HEK293T (cell line): ENCODE measurements at places on chromosomes 7 and 10.

- DNase-seq: no peak
Observed at GRCh38 chr10:110546077-110546476, 21.4 kb upstream of the SMC3 start.

DNA sequence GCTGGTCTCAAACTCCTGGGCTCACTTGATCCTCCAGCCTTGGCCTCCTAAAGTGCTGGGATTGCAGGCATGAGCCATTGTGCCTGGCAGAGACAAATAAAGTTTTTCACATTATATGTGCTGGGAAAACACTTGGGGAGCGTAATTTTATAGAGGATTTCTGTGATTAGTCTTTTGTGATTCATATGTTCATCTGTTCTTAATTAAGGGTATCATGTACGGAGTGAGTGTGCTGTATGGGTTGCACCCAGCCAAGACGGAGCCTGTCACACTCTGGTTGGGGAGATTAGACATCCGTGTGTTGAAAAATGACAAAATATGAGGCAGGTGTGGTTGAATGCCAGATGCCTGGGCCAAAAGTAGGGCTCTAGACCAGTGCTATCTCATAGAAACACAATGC is 10.3 kb downstream of the ADRB1 start:
- DNase-seq: no peak

DNA sequence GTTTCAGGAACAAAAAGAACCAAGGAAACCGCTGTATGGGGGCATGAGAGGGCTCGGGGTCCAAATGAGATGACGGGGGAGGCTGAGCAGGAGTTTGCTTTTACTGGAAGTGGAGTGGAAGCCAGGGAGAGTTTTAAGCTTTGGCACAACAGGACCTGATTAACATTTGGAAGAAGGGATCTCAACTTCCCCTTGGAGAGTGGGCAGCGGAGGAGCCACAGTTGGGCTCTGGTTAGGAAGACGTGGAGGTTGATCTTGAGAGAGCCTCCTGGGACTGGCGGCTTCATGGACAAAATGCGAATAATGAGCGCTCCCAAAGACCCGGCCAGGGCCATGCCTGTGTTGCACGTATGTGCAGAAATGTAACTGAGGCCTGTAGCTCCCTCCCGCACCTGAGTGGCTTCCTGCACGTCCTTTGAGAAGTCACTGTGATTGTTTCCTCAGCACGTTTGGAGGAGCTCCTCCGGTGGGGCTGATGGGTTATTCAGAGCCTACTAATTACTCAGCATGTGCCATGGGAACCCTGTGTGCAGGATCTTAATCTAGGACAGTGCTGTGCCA is 595.3 kb upstream of the MGMT start:
- no peak for DNase-seq

DNA sequence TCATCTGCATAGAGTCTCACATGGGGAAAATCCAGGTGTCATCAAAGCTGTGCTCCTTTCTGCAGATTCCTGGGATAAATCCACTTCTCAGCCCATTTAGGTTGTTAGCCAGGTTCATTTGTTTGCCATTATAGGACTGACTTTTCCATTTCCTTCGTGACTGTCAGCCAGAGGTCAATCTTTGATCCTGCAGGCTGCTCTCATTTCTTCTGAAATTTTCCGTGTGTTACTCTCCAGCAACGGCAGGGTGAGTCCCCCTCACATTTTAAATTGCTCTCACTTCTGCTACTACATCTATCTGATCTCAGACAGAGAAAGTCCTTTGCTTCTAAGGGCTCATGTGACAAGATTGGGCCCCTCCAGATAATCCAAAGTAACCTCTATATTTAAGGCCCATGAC is 150.7 kb upstream of the BET1 start:
- DNase-seq: no peak

GRCh38 chr7:15016766-15017165 is 114.2 kb upstream of the DGKB start:
- no peak for DNase-seq

DNA sequence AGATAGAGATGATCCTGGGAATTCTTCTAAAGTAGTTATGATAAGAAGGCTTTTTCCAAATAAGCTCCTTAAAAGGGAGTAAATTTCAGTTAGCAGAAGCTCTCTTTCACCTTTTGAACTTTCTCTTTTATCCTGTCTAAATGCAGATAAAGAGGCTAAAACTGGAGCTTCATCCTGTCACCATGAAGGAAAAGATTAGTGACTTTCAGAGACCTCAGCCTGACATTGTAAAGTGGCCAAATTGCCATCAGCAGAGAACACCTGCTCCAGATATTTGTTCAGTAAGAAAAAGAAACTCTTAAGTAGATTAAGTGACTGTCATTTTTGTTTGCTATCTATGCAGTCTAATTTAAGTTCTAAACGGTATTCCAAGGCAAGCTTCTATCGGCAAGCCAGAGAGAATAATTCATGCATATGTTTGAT is 18.3 kb downstream of the VWDE start:
- DNase-seq: no peak

- DNase-seq: no peak
Observed at GRCh38 chr10:110865809-110866482, 5.8 kb upstream of the PDCD4 start.

- no peak for DNase-seq
Observed at GRCh38 chr10:119337796-119338432, 130.5 kb downstream of the GRK5 start.

GRCh38 chr7:134959810-134960209 is 26.5 kb upstream of the AGBL3 start:
- no peak for DNase-seq

DNA sequence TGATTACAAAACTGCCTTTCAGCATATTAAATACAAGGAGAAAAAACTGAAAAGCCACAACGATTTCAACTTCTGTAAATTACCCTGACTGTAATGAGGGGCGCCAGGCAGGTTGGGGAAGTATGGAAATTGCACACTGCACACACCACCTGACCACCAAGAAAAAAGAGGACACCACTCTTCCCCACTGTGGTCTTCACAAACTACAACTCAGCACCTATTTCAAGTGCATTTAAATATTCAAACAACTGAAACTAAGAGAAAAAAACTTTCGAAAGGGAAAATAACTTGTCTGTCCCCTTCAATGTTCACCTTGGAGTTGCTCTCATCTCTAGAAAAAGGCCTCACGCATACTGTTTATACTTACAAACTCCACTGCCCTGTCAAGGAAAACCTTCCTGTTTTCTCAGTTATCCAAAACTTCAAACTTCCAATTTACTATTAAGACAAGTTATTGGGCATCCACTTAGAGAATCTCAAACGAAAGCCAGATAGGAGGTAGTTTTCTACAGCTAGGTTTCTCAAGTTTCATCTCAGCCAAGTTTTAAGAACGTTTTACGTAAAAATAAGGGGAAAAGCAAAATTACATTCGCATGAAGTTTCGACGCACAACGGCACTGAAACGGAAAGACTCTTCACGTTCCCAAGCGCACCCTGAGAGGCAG is 1.4 kb downstream of the LARP4B start:
- no peak for DNase-seq

DNA sequence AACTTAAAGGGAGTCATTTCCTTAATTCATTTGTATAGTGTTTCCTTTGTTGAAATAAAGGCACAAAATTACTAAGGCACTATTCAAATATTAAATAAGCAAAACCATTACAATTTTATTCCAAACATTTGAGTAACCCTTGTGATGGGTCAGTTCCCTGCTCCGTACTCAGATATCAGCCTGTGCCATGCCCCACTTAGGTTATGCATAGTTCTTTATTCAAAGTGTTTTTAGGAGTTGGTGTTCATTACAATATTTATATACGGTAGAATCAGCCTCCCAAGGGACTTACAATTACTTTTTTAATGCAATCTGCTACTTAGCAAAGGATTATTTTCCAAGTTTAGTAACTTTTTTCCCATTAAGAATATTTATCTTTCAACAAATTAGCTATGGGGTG is 119.3 kb upstream of the SEMA3D start:
- DNase-seq: no peak

GRCh38 chr10:115747811-115748210 is 525.2 kb downstream of the GFRA1 start:
- no peak for DNase-seq

- DNase-seq: no peak
Observed at GRCh38 chr7:30476459-30477145, 2.0 kb downstream of the NOD1 start.

- DNase-seq: no peak
Observed at GRCh38 chr7:5607951-5608656, 173.4 kb downstream of the RNF216 start.

DNA sequence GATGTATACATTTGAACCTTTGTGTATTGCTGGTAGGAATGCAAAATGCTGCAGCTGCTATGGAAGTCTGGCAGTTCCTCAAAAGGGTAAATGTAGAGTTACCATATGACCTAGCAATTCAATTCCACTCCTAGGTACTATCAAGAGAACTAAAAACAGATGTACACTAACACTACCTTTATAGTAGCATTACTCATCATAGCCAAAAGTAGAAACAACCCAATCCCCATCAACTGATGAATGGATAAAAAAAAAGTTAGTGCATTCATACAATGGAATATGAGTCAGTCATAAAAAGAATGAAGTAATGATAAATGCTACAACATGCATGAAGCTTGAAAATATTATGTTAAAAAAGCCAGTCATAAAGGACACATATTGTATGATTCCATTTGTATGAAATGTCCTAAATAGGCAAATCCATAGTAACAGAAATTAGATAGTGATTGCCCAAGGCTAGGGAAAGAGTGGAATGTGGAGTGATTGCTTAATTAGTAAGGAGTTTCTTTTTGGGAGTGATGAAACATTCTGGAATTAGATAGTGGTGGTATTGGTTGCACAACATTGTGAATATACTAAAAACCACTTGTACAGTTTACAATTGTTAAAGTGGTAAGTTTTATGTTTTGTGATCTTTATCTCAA is 96.4 kb upstream of the AOAH start:
- no peak for DNase-seq

DNA sequence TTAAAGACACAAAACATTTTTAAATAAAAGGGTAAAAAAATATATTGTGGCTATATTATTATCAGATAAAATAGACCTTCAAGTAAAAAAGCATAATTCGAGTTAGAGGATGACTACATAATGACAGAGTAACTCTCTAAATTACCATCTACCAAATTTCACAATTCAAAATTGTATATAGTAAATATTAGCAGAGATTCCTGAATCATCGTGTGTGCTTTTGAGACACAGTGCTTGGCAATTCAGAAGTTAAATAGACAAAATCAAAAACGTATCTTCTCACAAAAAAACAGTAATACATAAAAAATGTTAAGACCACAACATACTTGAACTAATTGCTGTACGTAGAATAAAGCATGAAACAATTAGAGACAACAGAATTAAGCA is 110.4 kb downstream of the AHR start:
- DNase-seq: no peak

- no peak for DNase-seq
Observed at GRCh38 chr7:134472572-134473244, 13.8 kb upstream of the AKR1B1 start.

DNA sequence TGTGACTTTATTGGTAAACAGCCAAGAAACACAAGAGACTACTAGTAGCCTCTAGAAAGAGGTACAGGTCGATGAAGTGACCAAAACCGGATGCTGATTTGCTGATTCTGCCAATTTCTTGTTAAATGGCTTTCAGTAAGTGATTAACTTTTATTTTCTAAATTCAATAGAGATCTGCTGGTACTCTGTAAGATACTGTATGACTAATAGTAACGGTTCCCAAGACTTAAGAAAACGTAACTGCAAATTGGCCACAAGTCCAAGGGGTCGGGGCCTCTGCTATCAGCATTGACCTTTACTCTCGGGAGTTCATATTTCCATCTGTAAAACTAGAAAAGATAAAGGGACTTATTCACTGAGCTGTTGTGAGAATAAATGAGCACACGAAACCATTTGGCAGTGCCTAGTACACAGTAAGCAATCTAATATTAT is 1.4 kb downstream of the FAM3C start:
- no peak for DNase-seq

DNA sequence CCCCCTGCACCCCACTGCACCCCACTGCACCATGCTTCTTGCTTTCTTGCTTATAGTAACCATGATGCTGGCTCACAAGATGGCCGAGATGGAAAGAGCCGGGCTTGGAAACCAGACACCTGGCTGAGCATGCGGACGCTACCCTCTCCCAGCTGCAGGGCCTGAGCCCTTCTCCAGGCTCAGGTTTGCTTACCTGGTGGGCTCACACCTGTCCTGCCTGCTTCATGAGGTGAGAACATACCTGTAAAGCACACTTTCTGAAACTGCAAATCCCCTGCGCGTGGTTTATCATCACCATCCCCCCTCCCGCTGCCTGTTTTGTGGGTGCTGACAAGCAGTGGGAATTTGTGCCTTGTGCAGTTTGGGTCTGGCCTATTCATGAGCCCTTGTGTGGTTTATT is 302.7 kb downstream of the GLRX3 start:
- DNase-seq: no peak

DNA sequence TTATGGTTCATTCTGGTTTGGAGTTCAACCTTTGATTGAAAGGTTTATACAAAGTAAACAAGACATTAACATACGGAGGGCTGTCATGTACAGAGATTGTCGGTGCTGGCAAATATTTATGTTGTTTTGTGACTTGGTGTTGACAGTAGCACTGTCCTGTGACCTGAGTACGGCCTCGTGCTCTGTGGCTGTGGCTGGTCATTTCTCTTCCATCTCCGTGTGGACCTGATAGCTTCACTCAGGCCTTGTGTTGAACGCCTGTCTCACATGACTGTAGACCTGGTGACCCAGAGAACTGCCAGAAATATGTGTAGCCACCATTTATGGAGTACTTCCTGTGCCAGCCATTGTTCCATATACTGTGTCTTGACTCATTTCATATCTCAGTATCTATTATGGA is 311.6 kb downstream of the CCDC3 start:
- no peak for DNase-seq

DNA sequence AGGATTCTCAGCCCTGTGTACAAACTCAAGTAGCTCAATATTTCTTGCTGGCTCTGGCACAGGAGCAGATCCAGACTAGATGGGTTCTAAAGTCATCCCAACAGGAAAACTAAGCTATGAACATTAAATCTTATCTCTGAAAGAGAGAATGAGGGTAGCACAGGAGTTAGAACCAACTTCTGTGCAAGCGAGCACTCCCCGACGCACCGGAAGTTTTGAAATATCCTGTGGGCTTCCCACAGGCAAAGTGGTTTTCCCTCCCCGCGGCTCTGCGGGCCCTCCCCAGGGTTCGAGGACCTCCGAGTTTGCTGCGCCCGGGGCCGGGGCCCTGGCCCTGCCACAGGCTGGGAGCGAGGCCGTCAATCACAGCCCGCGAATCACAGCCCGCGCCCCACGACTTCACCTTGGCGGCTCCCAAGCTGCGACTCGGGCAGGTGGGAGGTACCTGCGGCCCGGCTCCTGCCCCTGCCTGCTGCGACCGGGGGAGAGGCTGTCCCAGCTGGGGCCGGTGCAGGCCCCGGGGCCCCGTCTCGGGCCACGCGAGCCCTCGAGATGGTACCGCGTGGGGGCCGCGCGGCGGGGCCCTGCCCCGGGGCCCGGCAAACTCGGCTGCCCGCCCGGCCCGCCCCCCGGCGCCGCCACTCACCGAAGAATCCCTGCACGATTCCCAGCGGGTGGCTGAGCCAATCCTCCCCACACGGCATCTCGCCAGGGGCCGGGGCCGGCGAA is 598 bp downstream of the MCMBP start:
- DNase-seq: peak; percentile 46
